Stimulated activated CD4-positive, alpha-beta T cell treated with anti-CD3 and anti-CD28 coated beads, Interleukin-4, amount 100 ng/mL, for 48 hours (primary cell): ENCODE measurements at places on chromosomes 12 and 14.

DNA sequence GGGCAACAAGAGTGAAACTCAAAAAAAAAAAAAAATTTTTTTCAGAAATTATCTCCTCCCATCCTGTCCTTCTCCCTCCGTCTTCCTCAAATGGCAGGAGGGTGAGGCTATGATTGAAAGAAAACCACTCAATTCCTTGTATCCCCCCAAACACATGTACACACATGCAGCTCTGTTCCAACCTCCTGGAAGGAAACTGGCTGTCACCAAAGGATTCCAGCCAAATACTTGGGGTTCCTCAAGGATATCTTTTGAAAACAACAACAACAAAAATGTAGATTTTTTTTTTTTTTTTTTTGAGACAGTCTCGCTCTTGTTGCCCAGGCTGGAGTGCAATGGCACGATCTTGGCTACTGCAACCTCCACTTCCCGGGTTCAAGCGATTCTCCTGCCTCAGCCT is 46.8 kb upstream of the VASH1 start:
- no peak for DNase-seq

GRCh38 chr14:102333390-102333789 is 13.8 kb downstream of the ZNF839 start:
- no peak for DNase-seq

- DNase-seq = no peak
Measured at GRCh38 chr14:63134801-63135200, 69.4 kb upstream of the RHOJ start.

DNA sequence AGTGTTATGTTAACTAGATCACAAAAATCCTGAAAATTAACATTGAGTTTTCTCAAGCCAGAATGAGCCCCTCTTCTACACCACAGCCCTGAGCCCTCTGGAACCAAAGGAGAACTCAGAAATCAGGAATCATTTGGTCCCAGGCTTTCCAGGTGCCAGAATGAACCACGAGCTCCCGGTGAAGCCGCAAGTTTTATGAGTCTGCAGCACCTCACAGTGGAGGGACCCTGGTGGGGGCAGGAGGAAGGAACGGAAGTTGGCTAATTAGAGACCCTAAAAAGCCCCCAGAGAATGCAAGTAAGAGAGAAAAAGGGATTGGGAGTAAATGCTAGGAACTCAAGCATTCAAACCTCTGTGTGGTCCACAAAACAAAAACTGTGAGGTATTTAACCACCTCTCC is 52.9 kb upstream of the BCL2L14 start:
- no peak for DNase-seq

- DNase-seq = no peak
Measured at GRCh38 chr12:124582108-124582424, 14.7 kb upstream of the NCOR2 start.

GRCh38 chr14:49634547-49635334 is at the start of gene DNAAF2:
Gene DNAAF2 (minus strand): TSS chr14:49635244. CDS start chr14:49635149, 95 bp downstream.
- DNase-seq = peak; percentile 45

- no peak for DNase-seq
Measured at GRCh38 chr14:103816991-103817390, 30.4 kb downstream of the PPP1R13B start.

DNA sequence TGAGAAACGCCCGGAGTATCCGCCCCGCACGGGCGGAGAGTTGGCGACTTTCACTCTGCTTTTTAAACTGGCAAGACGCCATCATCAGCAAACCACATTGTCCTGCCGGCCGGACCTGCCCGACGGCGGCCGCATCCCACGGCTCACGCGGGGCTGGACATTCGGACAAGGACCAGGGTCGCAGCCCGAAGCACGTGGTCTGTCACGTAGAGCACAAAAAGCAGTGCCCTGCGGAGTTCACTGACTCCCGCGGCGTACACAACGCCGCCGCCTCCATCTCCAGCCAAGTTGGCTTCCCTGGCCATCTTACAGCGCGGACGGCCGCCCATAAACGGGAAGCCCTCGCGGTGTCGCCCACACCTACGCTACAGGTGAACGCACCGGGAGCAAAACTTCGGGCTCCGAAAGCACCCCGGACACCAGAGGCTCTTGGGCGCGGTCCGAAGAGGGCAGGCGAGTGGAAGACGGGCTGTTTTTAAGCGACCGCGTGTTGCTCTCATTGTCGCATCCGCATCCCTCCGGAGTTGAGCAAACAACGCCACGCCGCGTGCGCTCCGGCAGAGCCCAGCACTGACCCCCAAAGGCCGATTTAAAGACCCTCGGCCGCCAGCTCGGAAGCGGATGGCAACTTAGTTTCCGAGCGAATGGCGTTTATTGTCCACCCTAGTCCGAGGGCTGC is 966 bp downstream of the SINHCAF start:
- peak; percentile 25 for DNase-seq

- no peak for DNase-seq
Measured at GRCh38 chr12:121513464-121514183, 67.2 kb downstream of the KDM2B start.
